SK-N-DZ (cell line): ENCODE measurements at places on chromosomes 5 and 9.
A peak's percentile ranks its signal among the peaks of the same experiment; 100 is the strongest.

GRCh38 chr5:157963244-157963643 lies 104.3 kb upstream of the CLINT1 start:
- no peak for DNase-seq

DNA sequence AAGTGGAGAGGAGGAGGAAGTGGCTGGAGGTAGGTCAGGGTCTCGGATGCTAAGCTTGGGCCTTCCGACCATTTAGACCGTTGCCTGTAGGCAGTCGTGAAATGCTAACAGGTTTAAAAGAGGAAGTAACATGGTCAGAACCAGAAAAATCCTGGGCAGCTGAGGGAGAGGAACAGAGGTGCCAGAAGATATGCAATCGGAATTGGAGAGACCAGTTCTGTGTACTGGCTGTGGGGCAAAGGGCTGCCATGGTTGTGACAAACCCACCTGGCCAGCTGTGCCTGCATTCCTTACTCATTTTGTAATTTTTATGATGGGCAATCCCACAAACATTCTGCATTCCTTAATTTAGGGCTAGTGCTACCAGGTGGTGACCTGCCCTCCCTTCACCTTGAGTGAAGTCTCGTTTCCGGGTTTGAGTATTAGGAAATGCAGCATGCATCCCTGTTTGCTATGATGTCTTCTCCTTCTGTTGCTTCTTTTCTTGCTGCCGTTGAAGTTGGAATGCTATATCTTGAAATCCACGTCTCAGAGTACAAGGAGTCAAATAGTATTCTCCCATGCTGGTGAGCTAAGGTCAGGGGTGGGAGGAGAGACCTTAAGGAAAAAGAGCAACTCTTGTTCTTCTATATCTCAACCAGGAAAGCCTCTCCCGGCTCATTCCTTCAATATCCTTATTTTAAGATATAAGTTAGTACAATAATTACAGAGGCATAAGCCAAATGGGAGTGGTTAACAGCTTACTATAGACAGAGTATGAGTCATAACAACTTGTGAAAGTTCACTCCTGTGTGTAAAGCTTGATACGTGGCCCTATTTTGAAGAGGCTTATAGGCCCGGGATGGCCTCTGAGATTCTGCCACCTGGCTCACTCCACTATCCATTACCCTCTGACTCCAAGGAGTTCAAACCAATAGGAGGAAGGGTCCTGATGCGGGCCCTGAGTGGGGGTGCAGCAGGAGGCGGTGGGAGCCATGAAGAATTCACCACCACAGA lies 37.0 kb downstream of the B4GALT1 start:
- DNase-seq, result no peak

DNA sequence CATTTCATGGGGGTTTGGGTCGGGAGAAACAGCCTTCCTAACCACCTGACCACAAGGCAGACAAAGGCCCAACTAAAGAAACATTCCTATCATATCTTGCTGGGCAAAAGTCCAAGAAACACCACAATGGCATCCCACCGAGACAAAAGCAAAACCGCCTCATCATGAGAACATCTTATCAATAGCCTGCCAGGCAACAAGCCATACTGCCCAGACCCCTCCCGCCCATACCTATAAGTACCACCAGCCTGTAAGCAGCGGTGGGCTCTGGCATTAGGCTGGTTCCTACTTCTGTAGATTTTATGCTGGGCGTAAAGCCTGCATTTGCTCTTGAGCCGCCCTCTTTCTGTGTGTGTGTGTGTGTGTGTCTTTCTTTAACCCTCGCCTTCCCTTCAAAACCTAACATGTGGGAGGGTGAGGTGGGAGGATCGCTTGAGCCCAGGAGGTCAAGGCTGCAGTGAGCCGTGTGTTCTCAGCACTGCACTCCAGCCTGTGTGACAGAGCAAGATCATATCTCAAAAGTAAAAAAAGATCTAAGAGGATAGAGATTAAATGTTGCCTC lies 56.9 kb downstream of the PDE6A start:
- no peak for DNase-seq

GRCh38 chr5:151095341-151096000 lies 14.6 kb upstream of the TNIP1 start:
- DNase-seq, result peak; percentile 33

- no peak for DNase-seq
These were observed 43.8 kb downstream of the WHRN start for GRCh38 chr9:114461468-114461867.

DNA sequence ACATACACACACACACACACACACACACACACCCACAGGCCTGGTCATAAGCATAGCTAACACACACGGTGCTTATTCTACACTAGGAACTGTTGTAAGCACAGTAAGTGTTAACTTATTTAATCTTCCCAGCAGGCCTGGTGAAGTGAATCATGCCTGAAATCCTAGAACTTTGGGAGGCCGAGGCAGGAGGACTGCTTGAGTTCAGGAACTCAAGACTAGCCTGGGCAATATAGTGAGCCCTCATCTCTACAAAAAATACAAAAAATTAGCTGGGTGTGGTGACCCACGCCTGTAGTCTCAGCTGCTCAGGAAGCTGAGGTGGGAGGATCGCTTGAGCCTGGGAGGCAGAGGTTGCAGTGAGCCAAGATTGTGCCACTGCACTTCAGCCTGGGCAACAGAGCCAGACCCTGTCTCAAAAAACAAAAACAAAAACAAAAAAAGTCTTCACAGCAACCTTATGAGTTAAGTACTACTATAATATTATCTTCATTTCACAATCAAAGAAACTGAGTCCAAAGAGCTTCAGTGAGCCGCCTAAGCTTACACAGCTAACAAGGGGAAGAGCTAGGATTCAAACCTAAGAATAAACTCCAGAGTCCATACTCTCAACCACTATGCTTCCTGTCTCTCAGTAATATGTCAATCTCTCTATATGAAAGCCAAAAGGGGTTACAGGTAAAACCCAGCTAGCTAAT lies 2.3 kb downstream of the MEGF9 start:
- DNase-seq, result no peak

- peak; percentile 34 for DNase-seq
These were observed 1.4 kb downstream of the CHD1 start for GRCh38 chr5:98927242-98927988.

DNA sequence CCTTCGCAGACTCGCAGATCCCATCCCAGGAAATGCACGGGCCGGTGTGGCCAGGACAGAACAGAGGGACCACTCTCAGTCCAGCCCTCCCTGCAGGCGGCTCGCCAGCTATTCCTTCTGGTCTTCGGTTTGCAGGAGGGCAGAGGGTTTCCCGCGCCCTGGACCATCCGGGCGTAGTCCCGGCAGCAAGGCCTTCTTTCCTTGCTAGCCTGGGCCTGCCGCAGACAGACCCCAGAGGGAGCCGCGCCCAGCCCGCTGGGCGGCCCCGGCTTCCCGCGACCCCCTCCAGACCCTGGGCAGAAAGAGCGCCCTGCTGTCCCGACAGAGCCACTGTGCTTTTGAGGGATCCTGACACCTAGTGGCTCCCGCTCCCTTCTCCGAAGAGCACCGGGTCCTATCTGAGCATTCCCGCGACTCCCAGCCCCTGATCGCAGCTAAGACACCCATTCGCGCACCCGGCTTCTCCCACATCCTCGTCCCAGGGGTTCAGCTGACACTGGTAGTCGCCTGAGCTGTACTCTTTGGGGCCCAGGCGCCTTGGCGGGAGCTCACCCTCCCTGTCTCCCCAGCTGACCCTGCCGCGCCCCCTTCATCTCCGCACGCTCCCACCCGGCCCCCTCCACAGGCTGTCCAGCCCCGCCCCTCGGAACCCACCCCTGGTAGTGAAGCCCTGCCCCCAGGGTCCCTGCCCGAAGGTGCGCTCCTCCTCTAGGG lies 1.1 kb downstream of the CFAP90 start:
- DNase-seq, result peak; percentile 64

- DNase-seq, result peak; percentile 31
These were observed 29.7 kb downstream of the SHB start for GRCh38 chr9:38039090-38039906.

- DNase-seq, result no peak
These were observed 104.6 kb downstream of the INSYN2B start for GRCh38 chr5:169875731-169876130.

GRCh38 chr9:33148367-33149014 lies 18.6 kb downstream of the B4GALT1 start:
- DNase-seq, result no peak

DNA sequence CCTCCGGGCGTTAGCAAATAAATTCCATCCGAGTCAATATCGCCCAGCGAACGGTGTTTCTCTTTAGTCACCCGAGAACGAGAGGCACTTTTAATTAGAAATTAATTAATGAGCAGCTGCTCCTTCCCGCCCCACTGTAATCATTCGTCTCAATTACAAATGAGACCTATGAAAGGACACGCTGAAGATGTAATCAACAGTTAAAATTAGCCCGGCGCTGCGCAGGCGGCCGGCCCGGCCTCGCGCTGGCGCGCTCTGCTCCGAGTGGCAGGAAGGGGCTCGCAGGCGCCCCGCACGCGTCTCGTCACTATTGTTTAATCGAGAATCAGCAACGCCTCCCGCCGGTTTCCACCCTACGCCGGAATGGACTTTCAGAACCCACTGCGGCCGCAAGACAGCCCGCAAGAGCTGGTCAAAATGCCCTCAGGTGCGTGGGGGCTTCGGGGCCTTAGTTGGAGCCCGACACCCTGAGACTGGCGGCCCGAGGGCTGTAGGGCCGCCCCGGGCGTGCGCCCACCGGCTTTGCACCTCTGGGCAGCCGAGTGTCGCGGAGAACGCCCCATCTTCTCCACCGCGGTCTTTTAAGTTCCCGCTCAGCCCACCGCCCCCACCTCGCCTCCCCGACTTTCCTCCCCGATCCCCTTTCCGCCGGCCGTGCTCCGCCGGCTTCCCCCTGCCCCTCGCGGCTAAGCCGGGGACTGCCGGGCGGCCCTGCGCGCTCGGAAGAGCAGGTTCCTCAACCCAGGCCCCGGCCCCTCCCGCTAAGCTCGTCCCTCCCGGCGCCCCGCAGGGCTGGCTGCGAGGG lies 597 bp upstream of the IRX4 start:
- no peak for DNase-seq

DNA sequence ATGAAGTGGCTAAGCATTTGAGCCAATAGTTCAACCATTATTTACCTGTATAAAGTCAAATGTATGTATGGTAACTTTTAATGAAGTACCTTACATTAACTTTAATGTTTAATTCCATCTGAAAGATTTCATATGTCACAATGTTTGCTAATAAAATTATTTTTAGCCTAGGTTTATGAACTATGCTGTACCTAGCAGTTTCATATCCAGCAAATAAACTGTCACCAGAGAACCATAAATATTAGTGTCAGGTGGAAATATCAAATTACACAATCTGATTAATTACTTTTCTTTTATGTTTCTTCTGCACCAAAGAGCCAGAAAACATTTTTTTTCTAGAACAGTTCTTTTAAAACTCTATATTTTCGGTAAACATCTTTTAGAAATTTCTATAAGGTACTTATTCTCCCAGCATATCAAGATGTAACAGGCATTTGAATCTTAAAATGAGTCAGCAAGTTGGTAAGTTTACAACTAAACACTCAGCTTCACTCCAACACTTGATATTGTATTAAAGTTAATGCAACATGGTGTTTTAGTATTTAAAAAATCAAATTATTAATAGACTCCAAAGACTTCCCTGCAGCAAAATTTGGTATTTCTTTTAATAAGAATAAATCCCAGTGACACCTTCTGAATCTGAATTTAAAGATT lies 8.5 kb upstream of the CCDC192 start:
- DNase-seq, result no peak

GRCh38 chr5:106321242-106321641 lies 1349.5 kb downstream of the EFNA5 start:
- DNase-seq, result no peak

- no peak for DNase-seq
These were observed 367.6 kb downstream of the ENC1 start for GRCh38 chr5:74272831-74273451.

DNA sequence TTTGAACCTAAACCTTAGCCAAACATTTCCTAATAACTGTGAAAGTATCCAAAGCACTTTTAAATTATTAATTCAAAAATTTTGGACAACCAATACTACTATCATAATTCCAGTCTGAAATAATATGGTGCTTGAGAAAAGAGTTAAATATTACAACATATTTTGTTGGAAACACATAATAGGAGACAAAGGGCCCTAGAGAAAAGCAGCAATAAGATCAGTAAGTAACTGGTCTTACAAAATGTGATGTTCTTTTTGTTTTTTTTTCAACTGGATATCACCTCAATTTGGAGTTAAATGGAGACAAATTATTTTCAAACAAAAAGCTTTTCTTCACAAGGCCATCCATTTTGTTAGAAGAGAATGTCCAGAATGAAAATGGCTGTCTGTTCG lies 21.1 kb downstream of the SRFBP1 start:
- DNase-seq, result no peak

DNA sequence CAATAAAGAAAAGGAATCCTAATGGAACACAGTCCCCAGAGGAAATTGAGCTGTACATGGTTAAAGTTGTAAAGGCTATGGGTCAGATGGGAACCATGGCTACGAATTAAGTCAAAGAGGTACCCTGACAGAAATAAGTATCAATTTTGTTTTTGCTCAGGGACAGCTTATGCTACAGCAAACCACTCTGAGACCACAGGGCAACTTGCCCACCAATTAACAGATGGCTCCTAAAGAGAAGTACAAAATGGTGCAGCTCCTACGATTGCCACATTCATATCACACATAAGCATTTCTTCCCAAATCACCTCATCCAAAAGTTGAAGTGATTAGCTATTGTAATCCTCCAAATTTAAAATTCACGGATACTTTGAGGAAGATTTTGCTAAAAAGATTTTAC lies 83.0 kb downstream of the ELAVL2 start:
- DNase-seq, result no peak

- no peak for DNase-seq
These were observed 80.7 kb upstream of the TNFAIP8 start for GRCh38 chr5:119275146-119275545.

GRCh38 chr9:73270967-73271721 lies 119.5 kb downstream of the ANXA1 start:
- DNase-seq, result no peak

DNA sequence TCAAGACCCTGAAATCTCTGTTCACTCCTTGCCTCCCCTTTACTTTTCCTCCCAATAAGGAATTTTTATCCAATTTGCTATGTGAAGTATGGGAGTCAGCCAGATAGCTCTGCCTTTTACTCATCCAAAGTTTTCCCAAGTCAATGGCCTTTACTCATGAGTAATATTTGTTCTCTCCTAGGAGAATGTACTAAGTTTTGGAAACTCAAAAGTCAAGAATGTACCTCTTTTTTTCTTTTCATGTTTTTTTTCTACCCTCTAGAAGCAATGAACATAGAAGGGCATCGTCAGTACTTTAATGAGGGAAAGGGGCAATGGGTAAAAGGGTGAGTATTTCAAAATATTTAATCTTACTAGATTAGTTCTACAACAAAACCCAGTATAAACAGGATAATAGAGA lies 140.2 kb upstream of the SGCD start:
- no peak for DNase-seq

DNA sequence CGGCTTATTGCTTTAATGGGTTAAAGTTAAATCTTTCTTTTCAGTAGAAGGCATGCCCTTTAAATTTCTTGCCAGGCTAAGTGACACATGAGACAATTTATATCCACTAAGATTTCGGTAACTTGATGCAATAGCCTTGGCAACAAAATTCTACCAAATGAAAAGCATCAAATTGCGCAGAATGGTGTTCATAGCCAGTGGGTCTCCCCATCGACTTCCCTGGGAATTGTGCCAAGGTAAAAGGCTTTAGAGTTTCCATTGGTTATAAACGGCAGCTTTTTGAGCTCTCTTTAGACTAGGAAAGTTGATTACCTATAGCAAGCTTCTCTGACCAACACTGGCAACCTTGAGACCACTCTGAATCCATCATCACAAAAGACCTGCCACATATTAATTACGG lies 358.4 kb downstream of the ARRDC3 start:
- DNase-seq, result no peak
